B cell (primary cell): ENCODE measurements at places on chromosomes 1 and 21.
A peak's percentile ranks its signal among the peaks of the same experiment; 100 is the strongest.

GRCh38 chr1:51414811-51415210 lies 84.4 kb upstream of the TTC39A start:
- DNase-seq: no peak

DNA sequence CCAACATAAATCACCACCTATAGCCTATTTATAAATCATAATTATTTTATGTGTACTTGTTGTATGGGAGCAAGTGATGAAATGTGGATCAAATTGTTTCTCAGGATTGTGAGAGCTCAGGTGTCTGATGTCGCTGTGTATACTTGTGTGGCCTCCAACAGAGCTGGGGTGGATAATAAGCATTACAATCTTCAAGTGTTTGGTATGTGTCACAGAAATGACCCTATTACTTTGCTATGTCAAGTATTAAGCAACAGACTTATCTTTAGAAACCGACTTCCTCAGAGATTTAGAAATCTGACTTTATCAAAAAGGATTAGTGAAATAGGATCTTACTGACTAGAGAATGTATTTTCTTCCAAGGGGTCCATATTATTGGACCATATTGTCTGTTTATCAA lies 280.9 kb downstream of the TPR start:
- DNase-seq: no peak

DNA sequence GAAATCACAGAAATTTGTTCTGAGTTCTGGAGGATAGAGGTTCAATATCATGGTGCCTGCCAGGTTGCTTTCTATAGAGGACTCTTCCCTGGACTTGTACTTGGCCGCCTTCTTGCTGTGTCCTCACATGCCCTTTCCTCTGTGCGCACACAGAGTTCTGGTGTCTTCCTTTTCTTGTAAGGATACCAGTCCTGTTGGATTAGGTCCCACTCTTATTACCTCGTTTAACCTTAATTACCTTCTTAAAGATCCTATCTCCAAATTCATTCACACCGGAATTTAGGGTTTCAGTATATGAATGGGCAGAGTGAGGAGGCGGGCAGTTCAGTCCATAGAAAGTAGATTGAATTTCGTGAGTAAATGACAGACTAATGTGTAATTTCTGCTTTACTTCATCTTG lies 413.9 kb downstream of the NCAM2 start:
- DNase-seq: no peak

GRCh38 chr1:109668123-109668775 lies 392 bp downstream of the GSTM2 start:
- DNase-seq: no peak

DNA sequence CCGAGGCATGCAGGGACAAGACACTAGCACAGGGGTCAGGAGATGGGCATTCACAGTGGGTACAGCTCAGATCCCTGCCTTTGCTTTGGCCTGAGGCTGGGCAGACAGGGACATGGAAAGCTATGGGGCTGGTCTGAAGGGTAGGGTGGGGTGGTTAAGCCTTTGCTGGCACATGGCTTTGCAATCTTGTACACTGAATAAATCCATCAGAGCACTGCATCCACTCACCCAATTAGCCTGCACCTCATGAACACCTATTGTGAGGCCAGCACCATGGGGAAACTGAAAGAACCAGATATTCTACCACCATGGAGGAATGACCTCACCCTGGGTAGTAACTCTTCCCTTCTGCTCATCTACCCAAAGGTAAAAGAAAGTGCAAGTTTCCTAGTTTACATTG lies 199.6 kb upstream of the LMO4 start:
- DNase-seq: no peak

GRCh38 chr1:195591917-195592672 lies 1016.1 kb downstream of the KCNT2 start:
- no peak for DNase-seq

DNA sequence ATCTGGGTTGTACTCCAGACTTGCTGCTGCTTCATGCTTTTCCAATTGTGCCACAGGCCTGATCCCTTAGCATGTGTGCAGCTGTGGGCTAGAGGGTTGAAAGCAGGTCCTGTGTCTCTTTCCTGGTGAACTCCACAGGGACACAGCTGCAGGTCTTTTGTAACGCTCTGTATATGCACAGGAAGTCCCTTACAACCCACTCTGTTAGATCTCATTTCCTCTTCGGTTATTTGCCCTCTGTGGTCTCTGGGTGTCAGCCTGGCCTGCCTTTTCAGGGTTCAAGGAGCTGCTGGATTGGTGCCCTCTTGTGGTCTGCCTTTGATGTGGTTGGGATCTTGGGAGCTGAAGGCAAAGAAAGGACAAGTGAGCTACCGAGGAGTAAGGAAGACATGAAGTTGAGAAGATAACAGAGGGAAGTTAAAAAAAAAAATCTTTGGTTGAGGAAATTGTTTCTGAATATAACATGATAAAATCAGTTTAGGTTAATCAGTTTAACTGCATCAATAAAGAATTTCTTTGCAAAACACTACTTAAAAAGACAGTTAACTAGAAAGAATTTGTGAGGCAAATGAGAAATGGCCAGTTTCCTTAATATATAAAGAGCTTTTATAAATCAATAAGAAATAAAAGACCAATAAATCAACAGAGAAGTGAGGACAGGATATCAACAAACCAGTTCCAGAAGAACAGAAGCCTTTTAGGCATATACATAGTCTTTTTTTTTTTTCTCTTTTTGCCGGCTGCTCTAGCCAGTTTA lies 44.1 kb downstream of the UCK2 start:
- peak; percentile 49 for DNase-seq

GRCh38 chr1:98205291-98206017 lies 284.6 kb upstream of the DPYD start:
- no peak for DNase-seq
